ENCODE measurements at places on chromosomes 4 and X.

GRCh38 chr4:87185146-87185870, 35.1 kb downstream of the KLHL8 start:
- DNase-seq, result no peak

DNA sequence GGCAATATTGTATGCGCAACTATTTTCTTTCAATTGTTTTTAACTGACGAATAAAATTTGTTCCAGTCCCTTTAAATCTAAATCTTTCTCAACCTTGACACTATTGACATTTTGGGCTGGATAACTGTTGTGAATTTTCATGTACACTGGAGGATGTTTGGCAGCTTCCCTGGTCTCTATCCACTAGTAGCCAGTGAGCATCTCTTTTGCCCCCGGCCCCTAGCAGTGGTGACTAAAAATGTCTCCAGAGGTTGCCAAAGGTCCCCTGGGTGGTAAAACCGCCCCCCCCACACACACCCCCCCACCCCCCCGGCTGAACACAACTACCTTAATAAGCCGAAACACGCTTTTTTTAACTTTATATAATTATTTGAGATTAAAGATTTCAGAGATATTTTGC, 514 bp downstream of the FANCB start:
- no peak for DNase-seq

- no peak for DNase-seq
These were observed 33.0 kb downstream of the MTHFD2L start for GRCh38 chr4:74190919-74191397.

- no peak for DNase-seq
These were observed 702.4 kb upstream of the GRID2 start for GRCh38 chr4:91601401-91601800.

DNA sequence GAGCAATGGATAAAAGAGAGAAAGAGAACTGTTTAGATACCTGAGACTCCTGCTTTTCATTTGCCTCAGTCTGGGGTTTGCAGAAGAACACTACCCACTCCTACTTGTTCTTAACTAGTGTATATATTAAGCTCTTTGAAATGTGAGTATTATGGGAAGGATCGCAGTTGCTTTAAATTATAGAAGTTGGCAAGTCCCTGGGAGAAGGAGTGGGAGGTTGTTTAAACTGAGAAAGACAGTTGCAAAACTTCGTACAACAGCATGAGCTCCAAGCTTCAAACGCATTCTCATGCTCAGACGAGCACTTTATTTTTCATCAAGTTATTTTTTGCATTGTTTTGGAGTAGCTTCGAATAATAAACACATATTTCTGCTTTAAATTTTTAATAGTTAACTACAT, 88.1 kb upstream of the C1QTNF7 start:
- DNase-seq, result no peak

GRCh38 chrX:122087341-122087740, 1039.9 kb downstream of the GLUD2 start:
- DNase-seq, result no peak
